ENCODE measurements at places on chromosomes 2 and 18.

- DNase-seq: no peak
These were observed 136.6 kb downstream of the INSIG2 start for GRCh38 chr2:118224895-118225311.

DNA sequence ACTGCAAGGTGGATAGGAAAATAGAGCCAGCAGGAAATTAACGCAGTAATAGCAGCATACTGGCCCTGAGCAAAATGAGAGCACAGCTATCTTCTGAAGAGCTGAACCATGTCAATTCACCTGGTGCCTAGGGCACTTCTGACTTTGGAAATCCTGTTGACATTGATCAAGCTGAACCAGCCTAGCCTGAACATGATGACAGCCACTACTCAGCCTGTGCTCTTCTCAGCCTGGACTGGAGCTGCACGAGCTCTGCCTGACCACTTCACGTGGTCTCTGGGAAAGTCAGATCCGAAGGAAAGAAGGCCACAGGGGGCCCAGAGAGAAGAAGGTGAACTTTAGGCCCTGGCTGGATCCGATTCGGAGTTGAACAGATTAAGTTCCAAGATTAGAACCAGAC lies 421.9 kb downstream of the LPIN1 start:
- DNase-seq: no peak

DNA sequence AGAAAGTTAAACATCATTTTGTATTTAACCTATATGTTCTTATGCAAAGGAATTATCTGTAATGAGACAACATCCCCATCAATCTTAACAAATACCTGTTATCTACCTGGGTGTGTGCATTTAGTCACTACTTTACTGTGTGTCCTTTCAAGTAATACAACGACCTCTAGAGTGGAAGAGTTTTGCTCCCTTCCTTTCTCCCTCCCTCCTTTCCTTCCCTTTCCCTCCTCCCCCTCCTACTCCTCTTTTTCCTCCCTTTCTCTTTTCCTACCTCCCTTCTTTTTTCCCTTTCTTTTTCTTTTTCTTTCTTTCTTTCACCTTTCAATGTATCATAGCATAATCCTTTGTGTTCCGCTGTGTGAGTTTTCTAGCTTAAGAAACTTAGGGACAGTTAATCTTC lies 532.3 kb downstream of the SLC4A3 start:
- DNase-seq: no peak

DNA sequence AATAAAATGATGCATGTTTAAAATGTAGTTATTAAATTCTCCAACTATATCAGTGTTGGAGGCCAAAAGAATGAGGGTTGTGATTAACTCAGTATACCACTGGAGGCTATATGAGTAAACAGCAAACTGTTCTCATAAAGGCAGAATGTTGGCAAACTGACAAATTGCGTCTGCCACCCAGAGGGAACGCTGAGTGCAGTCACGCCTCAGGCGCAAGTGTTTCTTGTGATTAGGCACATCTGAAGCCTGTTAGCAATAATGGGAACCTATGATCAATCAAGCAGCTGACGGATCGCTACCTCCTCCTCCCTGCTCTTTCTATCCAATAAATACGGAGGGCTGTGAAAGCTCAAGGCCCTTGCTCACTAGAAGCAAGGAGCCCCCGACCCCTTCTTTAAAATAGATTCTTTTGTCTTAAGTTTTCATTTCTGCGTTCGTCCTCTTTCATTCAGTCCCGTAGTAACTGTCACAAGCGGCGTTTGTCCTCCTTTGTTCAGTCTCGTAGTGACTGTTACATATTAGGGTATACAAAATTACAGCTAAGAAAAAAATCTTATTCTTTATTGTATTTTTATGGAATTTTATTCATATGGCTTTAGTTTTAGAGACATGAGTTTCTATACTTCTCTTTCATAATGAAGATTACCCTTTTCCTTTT lies 16.3 kb upstream of the RMND5A start:
- DNase-seq: no peak

- no peak for DNase-seq
These were observed 101.2 kb upstream of the CREB1 start for GRCh38 chr2:207428573-207428972.

GRCh38 chr2:28287256-28287915 lies 105.3 kb upstream of the FOSL2 start:
- no peak for DNase-seq

Measured in hepatic stellate cell (primary cell).